ENCODE measurements at places on chromosomes 6 and 20. TPM values are rescaled to one million over a fixed set of nuclear protein-coding genes. Genes with fewer than 3 reads are reported as not detected.

- no peak for DNase-seq
Measured at GRCh38 chr20:49591217-49591865, 23.4 kb upstream of the PTGIS start.

GRCh38 chr6:105015482-105015881, 58.6 kb downstream of the LIN28B start:
- DNase-seq, result no peak

DNA sequence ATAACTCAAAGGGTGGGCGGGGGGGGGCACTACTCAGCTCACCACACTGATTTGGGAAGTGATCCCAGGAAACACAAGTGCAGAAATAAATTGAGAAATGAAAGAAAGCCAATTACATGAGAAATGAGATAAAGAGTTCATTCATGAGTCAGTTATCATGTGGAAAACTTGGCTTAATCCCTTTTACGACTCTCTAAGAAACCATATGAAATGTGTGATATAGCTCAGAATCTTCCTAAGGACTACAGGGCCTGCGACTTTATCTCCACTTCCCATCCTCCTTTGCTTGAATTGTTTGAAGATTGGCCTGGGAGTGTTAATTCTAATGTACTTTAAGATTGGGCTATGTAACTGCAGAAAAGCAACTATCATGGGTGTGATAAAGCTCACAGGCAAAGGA, 3.6 kb upstream of the BTN2A2 start:
- peak; percentile 25 for DNase-seq

- DNase-seq, result no peak
Measured at GRCh38 chr20:54134445-54135220, 39.2 kb downstream of the CYP24A1 start.

DNA sequence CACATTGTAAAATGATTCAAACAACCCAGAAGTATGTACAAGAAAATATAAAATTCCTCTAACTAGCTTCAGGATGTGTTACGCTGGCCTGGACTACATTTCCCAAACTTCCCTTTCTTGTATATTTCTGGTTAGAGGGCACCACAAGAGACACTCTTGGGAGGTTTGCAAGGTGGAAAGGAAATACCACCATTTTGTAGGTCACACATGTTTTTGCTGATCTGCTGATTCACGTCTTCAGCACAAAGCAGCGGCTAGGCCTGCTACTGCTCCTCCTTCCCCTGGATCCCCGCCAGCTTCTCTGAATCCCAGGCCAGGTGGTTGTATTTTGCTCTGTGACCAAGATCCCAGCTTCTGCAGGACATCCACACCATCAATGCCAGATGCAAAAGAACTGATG, 104.2 kb downstream of the AGPAT4 start:
- DNase-seq, result no peak

DNA sequence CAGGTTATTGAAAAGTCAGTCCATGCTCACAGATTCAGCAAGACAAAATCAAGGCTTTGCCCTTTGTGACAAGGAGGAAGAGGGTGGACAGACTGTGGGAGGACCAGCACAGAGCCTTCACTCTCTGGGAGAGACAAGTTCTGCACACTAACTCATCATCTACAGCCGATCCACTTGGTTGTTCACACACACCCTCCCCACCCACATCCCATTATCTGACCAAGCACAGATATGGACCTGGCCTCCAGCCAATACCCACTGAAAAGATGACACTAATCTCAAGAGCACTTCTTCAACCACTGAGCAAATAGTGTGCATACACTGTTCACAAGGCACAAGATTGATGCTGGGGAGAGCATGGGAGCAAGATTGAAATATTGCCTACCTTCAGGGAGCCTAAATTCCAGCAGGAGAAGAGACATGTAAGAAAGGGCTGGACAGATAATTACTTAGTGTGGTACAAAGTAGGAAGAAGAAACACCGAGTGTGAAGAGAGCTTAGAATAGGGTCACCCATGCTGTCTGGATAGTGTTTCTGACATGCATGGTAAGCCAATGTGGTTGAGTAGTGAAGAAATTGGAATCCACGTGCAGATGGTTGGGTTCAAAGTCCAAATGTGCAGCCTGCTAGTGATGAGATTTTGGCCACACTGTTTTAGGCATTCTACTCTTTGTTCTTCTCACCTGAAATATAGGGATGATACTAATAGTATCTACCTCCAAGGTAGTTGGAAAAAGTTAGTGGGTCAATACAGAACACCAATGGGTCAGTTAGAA, 21.7 kb upstream of the IL17A start:
- DNase-seq, result no peak

- DNase-seq, result no peak
Measured at GRCh38 chr6:111759331-111759835, 113.9 kb downstream of the FYN start.

GRCh38 chr6:71038711-71039344, 82.0 kb upstream of the B3GAT2 start:
- DNase-seq, result no peak

GRCh38 chr6:78192057-78192456, 539.2 kb downstream of the MEI4 start:
- no peak for DNase-seq

DNA sequence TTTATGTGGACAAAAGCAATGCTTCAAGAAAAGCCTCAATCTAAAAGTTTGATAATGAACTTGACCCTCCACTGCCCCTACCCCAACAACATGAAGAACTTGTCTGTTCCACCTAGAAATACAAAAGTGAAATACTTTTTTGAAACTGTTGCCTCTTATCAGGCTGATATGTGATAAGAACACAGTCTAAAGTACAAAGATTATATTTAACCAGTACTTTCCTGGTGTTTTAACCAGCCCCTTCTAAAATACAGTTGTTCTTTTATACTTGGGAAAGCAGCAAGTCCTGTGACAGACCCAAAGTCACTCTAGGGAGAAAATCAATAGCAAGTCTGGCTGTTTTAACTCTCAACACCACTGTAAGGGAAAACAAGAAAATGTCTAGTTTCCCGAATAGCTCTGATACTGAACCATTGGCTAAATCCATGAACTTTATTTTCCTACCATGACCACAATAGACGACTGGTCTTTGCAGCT, 6.6 kb downstream of the OARD1 start:
- no peak for DNase-seq

- no peak for DNase-seq
Measured at GRCh38 chr20:47776639-47777038, 8.6 kb downstream of the SULF2 start.

DNA sequence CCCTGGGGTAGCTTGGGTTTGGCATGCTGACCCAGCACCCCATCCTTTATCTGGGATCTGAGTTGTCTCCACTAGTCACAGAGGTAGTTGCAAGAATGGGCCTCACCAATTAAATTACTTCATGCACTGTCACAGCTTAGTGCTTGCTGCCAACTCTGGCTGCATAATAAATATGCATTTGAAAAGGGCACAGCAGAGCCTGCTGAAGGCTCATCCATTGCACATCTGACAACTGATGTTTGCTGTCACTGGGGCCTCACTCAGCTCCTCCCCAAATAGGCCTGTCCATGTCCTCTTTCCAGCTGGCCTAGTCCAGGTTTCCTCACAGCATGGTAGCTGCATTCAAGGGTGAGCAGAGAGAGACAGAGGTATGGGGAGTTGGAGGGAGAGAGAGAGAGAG, 13.3 kb upstream of the NXT1 start:
- no peak for DNase-seq

GRCh38 chr6:133753756-133754155, 135.2 kb upstream of the TCF21 start:
- no peak for DNase-seq

- DNase-seq, result no peak
Measured at GRCh38 chr6:125489579-125490285, 188.0 kb upstream of the HDDC2 start.

DNA sequence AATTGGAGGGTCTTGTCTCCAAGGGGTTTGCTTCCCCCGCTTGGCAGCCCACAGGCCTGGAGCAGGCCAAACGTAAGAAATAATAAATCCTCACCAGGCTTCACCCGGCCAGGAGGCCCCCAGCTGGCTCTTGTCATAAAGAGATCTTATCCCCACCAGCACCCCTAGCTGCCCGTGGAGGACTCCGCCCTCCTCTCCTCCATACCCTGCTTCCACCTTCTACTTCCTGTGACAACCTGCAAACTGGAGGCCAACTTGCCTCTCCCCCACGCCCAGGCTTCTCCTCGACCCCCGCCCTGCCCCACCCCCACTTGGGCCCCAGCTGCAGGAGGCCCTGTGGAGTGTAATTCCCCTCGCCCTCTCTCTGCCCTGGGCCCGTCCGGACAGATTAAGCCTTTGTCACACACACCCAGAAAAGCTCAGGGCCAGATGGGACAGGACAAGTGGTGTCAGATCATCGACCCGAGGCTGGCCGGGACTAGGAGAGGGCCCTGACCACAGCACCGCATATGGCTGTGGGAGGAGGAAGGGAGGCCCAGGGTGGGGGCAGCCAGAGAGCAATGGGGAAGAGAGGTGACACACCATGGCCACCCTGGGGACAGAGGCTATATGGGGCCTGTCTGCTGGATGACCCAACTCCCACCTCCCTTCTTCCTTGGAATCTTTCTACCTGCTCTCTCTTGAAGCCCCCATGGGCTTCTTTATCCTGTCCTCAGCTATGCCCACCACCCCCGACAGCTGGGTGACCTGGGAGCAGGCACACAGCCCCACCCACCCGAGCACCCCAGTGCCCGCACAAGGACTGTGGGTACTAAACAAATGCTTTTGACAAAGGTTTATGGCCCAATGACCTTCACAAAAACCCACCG, 3.9 kb downstream of the NOL4L start:
- DNase-seq, result peak; percentile 51

- no peak for DNase-seq
Measured at GRCh38 chr6:10098756-10099528, 315.9 kb downstream of the TFAP2A start.

DNA sequence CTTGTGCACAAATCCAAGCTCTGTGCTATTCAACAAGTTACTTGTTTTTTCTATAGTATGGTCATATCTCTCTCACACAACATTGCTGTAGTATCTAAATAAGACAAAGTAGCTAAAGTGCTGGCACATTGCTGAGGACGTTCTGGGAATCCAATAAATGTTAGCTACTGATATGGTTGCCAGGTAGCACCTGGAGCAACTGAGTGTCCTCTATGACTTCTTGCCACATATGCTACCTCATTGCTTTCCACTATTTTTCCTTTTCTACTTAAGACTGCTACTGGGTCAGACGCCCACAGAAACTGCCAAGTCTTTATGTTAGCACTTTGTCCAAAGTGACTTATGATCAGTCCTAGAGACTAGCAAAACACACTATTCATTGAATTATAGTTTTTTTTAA, 85.3 kb downstream of the SYCP2 start:
- DNase-seq, result no peak

DNA sequence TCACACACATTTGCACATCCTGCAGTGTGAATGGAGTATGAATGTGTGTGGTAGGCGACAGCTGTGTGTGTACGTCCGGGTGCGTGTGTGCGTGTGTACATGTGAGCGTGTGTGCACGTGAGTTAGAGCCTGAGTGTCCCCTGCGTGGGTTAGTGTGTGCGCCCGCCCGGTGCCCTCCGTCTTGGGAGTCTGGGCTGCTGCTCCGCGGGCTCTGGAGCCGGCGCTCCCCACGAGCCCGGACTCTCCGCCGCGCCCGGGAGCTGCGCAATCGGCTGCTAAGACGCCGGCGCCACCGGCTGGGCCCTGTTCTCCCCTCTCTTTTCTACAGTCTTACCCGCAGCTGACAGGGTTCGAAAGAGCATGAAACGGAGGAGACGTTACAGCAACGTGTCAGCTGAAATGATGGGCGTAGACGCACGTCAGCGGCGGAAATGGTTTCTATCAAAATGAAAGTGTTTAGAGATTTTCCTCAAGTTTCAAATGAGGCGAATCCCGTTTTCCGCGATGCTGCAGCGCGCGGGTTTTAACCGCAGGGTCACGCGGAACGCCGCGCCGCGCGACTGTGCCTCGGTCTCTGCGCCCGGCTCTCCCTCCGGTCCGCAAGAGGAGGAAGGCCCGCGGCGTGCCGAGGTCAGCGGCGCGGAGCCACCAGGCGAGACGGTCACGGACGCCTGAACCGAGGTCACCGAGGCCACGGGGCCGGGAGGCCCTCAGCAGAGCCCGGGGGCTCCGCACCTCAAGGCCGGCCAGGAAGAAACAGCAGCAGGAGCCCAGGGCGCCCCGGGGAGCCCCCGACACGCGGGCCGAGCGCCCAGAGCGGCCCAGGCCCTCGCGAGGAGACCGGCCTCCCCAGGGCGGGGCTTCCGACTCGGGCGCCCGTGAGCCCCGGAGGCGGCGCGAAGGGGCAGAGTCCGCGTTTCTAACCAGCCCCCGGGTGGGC, 95.3 kb upstream of the BHLHE23 start:
- no peak for DNase-seq

GRCh38 chr6:79536585-79536953, 661 bp downstream of the LCA5 start:
- DNase-seq, result no peak

DNA sequence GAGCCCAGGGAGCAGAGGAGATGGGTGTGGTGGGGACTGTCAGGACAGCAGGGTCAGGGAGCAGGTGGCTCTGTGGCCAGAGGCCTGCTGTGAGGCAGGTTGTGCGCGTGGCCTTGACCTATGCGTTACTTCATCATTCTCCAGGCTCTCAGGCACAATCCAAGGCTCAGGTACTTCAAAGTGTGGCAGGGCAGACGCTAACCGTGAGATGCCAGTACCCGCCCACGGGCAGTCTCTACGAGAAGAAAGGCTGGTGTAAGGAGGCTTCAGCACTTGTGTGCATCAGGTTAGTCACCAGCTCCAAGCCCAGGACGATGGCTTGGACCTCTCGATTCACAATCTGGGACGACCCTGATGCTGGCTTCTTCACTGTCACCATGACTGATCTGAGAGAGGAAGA, 535 bp downstream of the NCR2 start:
- DNase-seq, result no peak

GRCh38 chr6:122567034-122567433, 43.2 kb upstream of the PKIB start:
- DNase-seq, result no peak

GRCh38 chr6:13841936-13842335, 27.6 kb upstream of the MCUR1 start:
- no peak for DNase-seq

- no peak for DNase-seq
Measured at GRCh38 chr6:149233056-149233715, 84.3 kb upstream of the TAB2 start.

DNA sequence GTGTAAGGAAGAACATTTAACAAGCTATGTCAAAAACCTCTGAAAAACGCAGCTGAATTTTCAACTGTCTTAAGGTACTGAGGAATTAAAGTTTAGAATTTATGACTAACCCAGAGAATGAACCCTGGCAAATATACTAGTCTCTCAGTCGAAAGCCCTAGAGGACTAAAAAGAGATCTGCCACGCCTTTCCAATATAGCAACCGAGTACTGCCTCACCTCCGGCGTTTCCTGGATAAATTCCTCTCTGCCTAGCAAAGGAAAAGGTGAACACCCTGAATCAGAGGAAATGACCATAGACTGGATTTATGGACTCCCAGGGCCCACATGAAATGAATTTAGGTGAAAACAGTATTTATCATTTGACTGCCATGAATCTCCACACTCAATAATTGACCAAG, 12.0 kb upstream of the OR2B2 start:
- no peak for DNase-seq

GRCh38 chr6:121951918-121952379, 447.5 kb upstream of the HSF2 start:
- DNase-seq, result no peak

BTN1A1 gene
- polyA plus RNA-seq, result not detected

DLK2 gene
- 0.67 TPM for polyA plus RNA-seq

HLA-F gene
- 100 TPM for polyA plus RNA-seq

ARFGEF2 gene
- 13.7 TPM for polyA plus RNA-seq

MOG gene
- not detected for polyA plus RNA-seq

MEP1A gene
- not detected for polyA plus RNA-seq

ADGRF4 gene
- polyA plus RNA-seq, result 1.2 TPM

MICA gene
- 23.8 TPM for polyA plus RNA-seq

WFDC2 gene
- polyA plus RNA-seq, result 430 TPM

BANF2 gene
- not detected for polyA plus RNA-seq

LMBRD1 gene
- polyA plus RNA-seq, result 50.4 TPM
